ENCODE measurements at places on chromosomes 4 and X.

GRCh38 chr4:2762048-2762447, 5.9 kb upstream of the TNIP2 start:
- no peak for DNase-seq

- DNase-seq: no peak
Observed at GRCh38 chr4:7020290-7020689, 22.9 kb upstream of the TADA2B start.

- DNase-seq: no peak
Observed at GRCh38 chrX:139920316-139920715, 12.5 kb downstream of the ATP11C start.

DNA sequence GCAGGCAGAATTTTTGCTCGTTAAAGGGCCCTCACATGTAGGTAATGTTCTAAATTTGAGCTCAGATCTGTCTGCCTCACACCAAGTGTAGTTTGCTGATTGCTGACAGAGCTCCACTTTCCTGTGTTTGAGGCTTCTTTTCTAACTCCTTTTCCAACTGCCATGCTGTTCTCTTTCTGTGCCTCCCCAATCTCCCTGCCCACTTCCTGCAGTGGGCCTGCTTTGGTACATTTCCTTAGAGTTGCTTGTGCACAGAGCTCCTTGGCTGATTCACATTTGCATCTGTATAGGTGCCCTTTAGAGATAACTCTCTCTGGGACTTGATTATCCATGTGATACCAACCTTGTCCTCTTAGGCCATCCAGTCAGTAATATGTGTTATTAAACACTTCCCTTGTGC, 4.5 kb downstream of the MED28 start:
- no peak for DNase-seq

DNA sequence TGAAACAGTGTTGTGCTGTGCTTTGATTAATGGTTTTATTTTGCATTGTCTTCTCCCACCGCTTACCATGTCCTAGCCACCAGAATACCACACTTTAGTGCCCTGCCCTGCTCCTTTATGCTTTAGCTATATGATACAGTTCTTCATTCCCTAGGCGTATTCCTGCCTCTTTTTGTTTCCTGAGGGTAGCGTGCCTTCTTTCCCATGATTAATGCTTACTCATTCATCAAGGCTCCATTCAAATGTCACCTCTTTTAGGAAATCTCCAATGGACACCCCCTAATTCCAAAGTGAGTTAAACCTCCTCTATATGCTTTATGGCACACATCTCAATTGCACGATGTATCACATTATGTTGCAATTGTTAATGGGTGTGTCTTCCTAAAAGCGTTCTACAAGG, 46.3 kb downstream of the SPANXD start:
- no peak for DNase-seq

- DNase-seq: no peak
Observed at GRCh38 chr4:154610582-154610981, 1.9 kb downstream of the FGG start.

GRCh38 chr4:114015444-114015899, 36.0 kb upstream of the ARSJ start:
- no peak for DNase-seq

- no peak for DNase-seq
Observed at GRCh38 chrX:13716455-13716854, 18.0 kb downstream of the TRAPPC2 start.

- no peak for DNase-seq
Observed at GRCh38 chr4:10347815-10348214, 109.4 kb downstream of the ZNF518B start.

DNA sequence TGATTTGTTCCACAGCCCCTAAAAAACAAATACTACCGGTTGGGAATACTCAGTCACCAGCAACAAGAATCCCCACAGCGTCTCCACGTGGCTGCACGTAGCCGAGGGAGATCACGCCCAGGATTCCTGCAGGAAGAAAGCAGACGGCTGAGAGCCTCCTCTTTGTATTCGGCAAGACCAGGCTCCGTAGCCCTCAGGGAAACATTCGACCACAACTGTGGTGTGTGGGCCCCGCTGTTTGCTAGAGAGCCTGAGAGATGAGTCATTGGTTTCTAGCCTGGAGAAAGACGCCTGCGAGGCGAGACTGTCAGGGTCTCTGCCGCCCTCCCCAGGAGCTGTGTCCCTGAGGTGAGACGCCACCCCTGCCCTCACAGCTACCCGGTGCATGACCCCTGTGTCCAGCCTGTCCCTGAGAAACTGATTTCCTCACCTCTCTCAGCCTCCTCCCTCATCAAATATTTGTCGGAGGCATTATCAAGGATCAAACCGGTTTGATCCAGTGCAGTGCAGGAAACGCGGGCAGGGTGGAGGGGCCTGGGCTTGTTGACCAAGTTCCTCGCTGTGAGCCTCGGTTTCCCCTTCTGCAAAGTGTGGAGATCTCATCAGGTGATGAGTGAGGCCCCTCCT, 4.7 kb upstream of the S100P start:
- no peak for DNase-seq

- peak; percentile 34 for DNase-seq
Observed at GRCh38 chr4:42750091-42750490, 93.2 kb upstream of the ATP8A1 start.

DNA sequence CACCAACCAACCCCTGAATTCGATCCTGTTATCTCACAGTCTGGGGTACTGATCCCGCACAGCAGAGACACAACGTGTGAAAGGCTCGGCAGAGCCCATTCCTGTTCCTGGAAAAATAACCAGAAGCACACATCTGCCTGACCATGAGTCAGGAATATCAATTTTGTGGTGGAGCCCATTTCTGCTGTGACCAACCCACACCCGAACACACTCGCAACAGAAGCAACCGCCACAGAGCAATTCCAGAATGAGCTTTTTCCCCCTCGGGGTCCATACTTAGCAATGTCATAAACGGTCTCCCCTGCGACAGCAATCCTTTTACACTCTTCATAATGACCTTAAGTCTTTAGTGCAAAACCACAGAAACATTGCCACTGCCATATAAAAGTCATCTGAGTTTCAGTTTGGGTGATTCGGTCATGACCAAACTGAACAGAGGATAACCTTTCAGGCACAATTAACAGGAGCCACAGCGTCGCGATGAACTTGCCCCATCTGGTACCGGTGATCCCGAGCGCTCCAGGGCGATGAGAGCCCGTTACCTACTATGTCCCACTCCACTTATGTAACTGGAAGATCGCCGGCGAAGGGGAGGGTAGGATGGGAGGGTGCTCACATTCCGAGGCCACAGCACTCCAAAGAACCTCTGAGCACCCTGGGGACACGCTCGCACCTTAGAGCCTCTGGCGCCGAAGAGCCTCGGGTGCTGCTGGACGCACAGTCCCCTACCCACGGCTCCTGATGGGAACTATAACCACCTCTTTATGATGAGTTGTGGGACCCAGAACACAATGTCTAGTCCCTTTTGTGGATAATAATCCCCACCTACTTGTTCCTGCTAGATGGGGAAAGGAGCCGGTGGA, 1.1 kb downstream of the MECP2 start:
- DNase-seq: peak; percentile 9

GRCh38 chr4:76703676-76704075, 194.3 kb downstream of the SOWAHB start:
- DNase-seq: no peak
